ENCODE measurements at places on chromosomes 5 and 9. TPM values are rescaled to one million over a fixed set of nuclear protein-coding genes. Genes with fewer than 3 reads are reported as not detected.

GRCh38 chr9:112780450-112781036 is 30.0 kb downstream of the SNX30 start:
- H3K36me3 ChIP-seq, result no peaks in the 10 kb centered on the region
- no peak overlapping the region for H3K27ac ChIP-seq
- H3K27me3 ChIP-seq, result peaks cover 2% of the 10 kb centered on the region
- no peak overlapping the region for H3K4me3 ChIP-seq
- peaks cover 15% of the 10 kb centered on the region for H3K4me1 ChIP-seq
- DNase-seq, result no peak

DNA sequence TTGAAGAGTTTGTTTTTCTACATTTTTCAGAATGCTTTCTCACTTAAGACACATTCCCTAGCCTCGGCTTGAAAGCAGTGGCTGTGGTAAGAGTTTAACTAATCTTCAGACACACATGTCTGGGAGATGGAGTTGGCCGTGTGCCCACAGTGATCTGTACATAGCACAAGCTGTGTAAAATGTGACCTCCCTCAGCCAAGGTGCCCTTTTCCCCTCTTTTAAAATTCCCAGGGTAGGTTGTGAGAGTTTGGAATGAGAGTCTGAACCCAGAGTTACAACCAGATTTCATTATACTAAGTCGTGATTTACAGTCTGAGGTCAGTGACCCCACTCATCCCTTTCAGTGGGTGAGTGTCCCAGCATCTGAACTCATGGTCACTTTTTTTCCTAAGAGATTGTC is 230.4 kb downstream of the DOCK8 start:
- H3K27ac ChIP-seq, result no peak overlapping the region
- no peak overlapping the region for H3K4me3 ChIP-seq
- H3K36me3 ChIP-seq, result peaks cover 89% of the 10 kb centered on the region
- DNase-seq, result no peak

GRCh38 chr5:60377826-60378225 is 322.1 kb downstream of the DEPDC1B start:
- H3K27me3 ChIP-seq, result no peaks in the 10 kb centered on the region
- no peak for DNase-seq
- no peaks in the 10 kb centered on the region for H3K4me1 ChIP-seq
- no peaks in the 10 kb centered on the region for H3K36me3 ChIP-seq

DNA sequence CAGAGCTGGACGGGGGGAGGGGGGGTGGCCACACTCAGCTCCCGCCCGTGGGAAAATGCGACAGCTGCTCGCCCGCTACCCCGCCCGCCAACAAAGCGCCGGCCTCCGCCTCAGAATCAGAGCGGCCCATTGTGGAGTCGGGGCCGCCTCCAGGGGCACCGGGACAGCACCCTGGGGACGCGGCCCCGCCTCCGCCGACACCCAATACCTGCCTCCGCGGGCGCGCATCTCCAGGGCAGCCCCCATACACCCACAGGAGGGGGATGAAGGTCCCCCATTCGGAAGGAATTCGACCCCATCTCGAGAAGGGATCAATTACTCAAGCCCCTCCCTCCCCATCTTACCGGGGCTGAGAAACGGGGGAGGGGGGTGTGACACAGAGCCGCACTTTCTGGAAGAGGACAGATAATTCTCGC is 1.3 kb downstream of the NOTCH1 start:
- peak overlapping the region; percentile 92 for H3K4me3 ChIP-seq
- peak; percentile 67 for DNase-seq

GRCh38 chr5:102796498-102796897 is 41.4 kb downstream of the PAM start:
- H3K4me3 ChIP-seq, result no peak overlapping the region
- peaks cover 22% of the 10 kb centered on the region for H3K4me1 ChIP-seq
- no peak overlapping the region for H3K27ac ChIP-seq
- no peaks in the 10 kb centered on the region for H3K27me3 ChIP-seq

DNA sequence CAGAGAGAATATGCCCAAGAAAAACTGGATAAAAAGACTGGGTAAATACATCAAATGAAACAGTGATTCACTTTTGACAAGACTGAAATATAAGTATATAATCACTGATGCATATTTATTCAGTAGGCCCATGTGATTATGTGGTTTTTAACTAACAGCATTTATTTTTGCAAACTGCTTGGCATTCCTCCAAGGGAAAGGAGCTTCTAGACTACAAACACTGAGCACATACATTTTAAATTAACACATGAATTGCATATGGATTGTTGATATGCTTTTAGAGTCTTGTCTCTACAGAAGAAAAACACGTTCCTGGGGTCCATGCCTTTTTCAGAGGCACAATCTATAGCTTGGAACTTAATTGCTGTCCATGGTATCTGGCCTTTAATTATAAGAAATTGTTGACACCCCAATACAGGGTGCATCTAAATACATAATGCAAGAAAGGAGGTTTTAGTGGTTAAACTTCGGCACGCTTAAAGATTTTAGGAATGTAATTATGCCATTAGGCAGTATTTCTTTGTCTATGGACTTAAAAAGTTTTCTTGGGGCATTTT is 6.9 kb upstream of the MEIKIN start:
- H3K27me3 ChIP-seq, result peaks cover 5% of the 10 kb centered on the region
- H3K27ac ChIP-seq, result no peak overlapping the region
- no peak overlapping the region for H3K4me3 ChIP-seq
- H3K36me3 ChIP-seq, result peaks cover 8% of the 10 kb centered on the region
- no peak for DNase-seq
- H3K4me1 ChIP-seq, result peaks cover 1% of the 10 kb centered on the region

DNA sequence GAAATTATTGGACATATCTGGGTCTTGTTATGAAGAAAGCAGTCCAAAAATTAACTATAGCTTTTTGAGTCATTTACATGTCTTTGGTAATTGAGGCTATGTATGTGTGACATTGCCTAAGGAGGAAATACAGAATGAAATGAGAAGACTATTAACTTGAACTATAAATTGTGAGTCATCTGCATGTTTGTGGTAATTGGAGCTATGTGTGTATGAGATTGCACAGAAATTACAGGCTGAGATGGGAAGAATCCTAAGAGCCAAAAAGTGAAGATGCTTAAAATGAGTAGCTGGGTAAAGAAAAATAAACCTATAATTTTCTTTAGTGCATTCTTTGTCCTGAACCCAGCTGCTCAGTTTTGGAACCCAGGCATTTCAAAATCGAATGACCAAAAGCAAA is 747.6 kb upstream of the EDIL3 start:
- no peaks in the 10 kb centered on the region for H3K4me1 ChIP-seq
- no peaks in the 10 kb centered on the region for H3K27me3 ChIP-seq
- H3K4me3 ChIP-seq, result no peak overlapping the region
- DNase-seq, result no peak

GRCh38 chr9:20985851-20986600 is 45.4 kb downstream of the HACD4 start:
- H3K27me3 ChIP-seq, result no peaks in the 10 kb centered on the region
- no peak overlapping the region for H3K27ac ChIP-seq
- H3K36me3 ChIP-seq, result peaks cover 36% of the 10 kb centered on the region

GRCh38 chr5:58770136-58770535 is 187.3 kb downstream of the RAB3C start:
- H3K27ac ChIP-seq, result no peak overlapping the region
- H3K4me1 ChIP-seq, result no peaks in the 10 kb centered on the region
- DNase-seq, result no peak
- H3K36me3 ChIP-seq, result no peaks in the 10 kb centered on the region
- H3K27me3 ChIP-seq, result peaks cover 10% of the 10 kb centered on the region

DNA sequence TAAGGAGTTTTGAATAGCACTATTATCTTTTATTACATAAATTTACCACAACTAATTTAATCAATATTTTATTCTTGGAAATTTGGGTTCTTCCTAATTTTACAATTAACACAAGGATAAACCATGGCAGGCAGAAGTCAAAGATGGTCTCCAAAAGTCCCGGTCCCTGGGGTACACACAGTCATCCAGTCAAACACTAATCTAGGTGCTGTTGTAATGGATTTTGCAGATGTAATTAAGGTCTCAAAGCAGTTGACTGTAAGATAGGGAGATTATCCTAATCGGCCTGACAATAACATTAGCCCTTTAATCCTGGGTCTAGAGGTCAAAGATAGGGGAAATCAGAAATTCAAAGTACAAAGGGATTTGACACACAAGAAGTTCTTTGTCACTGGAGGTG is 57.5 kb upstream of the HTR1A start:
- no peak for DNase-seq
- no peak overlapping the region for H3K4me3 ChIP-seq
- H3K36me3 ChIP-seq, result no peaks in the 10 kb centered on the region
- no peak overlapping the region for H3K27ac ChIP-seq
- no peaks in the 10 kb centered on the region for H3K27me3 ChIP-seq

- no peak for DNase-seq
- no peaks in the 10 kb centered on the region for H3K27me3 ChIP-seq
- H3K36me3 ChIP-seq, result no peaks in the 10 kb centered on the region
These were observed 23.4 kb downstream of the RANBP17 start for GRCh38 chr5:170885256-170885655.

- H3K4me3 ChIP-seq, result no peak overlapping the region
- no peaks in the 10 kb centered on the region for H3K27me3 ChIP-seq
- DNase-seq, result no peak
- H3K36me3 ChIP-seq, result peaks cover 27% of the 10 kb centered on the region
- H3K27ac ChIP-seq, result no peak overlapping the region
- no peaks in the 10 kb centered on the region for H3K4me1 ChIP-seq
These were observed 58.6 kb downstream of the LRSAM1 start for GRCh38 chr9:127509955-127510299.

- no peaks in the 10 kb centered on the region for H3K4me1 ChIP-seq
- no peak for DNase-seq
- no peaks in the 10 kb centered on the region for H3K27me3 ChIP-seq
- H3K36me3 ChIP-seq, result no peaks in the 10 kb centered on the region
- no peak overlapping the region for H3K27ac ChIP-seq
These were observed 477.4 kb upstream of the WWC1 start for GRCh38 chr5:167814040-167814439.

- DNase-seq, result no peak
- no peak overlapping the region for H3K4me3 ChIP-seq
- H3K27ac ChIP-seq, result no peak overlapping the region
- H3K36me3 ChIP-seq, result no peaks in the 10 kb centered on the region
- no peaks in the 10 kb centered on the region for H3K4me1 ChIP-seq
These were observed 564.7 kb downstream of the CDH10 start for GRCh38 chr5:24080046-24080445.

DNA sequence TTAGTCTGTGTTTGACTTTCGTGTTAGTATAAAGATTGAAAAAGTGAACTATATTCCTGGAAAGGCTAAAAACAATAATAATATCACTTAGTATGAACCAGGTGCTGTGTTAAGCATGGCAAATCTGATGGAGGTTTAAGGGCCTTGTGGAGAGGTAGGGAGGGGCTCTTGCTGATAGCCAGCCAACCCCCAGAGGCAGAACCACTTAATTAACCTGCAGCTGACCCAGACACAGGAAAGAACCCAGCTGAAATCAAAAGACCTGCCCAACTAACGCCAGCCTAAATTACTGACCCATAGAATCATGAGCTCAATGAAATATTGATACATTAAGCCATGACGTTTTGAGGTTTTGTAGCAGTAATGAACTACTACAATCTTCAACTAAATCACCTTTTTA is 28.3 kb upstream of the TAF1L start:
- DNase-seq, result no peak
- no peaks in the 10 kb centered on the region for H3K4me1 ChIP-seq
- peaks cover 4% of the 10 kb centered on the region for H3K27me3 ChIP-seq
- H3K4me3 ChIP-seq, result no peak overlapping the region

- no peaks in the 10 kb centered on the region for H3K27me3 ChIP-seq
- no peak overlapping the region for H3K27ac ChIP-seq
- H3K4me1 ChIP-seq, result no peaks in the 10 kb centered on the region
- no peak for DNase-seq
- H3K36me3 ChIP-seq, result no peaks in the 10 kb centered on the region
These were observed 175.3 kb downstream of the ARL15 start for GRCh38 chr5:54135042-54135441.

DNA sequence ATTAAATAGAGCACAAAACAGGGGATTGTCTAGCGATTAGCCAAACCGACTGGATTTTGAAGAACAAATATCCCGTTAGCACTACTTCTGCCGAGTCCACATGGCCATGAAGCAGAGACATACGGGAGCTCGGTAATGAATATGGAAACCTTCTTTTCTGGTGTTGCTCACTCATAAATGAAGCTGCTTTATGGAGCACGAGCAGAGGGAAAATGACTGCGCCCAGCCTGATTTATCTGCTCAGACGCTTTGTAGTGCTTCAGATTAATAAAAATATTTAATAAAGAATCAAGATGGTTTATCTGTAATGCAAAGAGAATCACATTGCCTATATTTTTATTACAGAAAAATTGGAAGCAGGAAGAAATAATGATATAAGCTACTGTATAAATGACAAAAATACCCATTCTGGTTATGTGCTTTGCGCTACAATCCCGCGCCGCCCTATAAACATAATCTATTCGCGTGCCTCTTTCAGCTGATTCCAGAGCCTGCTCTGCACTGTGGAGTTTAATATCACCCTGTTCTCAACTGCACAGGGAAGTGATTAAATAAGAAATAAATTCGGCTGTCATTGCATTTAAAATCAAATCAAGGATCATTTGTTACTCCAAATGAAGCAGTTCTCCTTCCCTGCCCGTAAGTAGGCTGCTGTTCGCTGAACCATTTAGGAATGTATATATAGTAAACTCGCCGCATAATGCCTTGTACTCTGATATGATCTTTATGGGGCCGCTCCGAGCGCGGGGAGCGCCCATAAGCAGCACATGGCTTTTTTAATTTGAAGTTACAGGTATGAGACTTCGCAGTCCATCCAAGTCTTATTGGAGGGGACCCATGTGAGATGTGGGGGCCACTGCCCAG is 22.3 kb upstream of the UBAC1 start:
- peaks cover 12% of the 10 kb centered on the region for H3K4me1 ChIP-seq
- DNase-seq, result no peak
- no peak overlapping the region for H3K27ac ChIP-seq
- no peak overlapping the region for H3K4me3 ChIP-seq

GRCh38 chr5:5716665-5717064 is 294.2 kb downstream of the ICE1 start:
- H3K36me3 ChIP-seq, result no peaks in the 10 kb centered on the region
- no peak overlapping the region for H3K27ac ChIP-seq
- DNase-seq, result no peak
- H3K4me1 ChIP-seq, result no peaks in the 10 kb centered on the region
- H3K27me3 ChIP-seq, result no peaks in the 10 kb centered on the region
- no peak overlapping the region for H3K4me3 ChIP-seq

DNA sequence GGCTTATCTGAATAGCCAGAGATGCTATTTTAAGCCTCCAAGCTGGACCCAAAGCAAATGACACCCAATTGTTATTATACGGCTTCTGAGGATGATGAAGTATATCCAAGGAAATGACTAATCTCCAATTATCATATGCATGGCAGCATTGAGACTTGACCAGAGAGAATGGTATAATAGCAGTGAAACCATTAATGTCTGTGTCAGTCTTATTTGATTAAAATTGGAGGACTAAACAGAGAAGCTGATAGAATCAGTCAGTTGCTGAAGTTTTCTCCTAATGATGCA is 200.5 kb downstream of the EFNA5 start:
- no peak for DNase-seq
- H3K27me3 ChIP-seq, result no peaks in the 10 kb centered on the region
- H3K4me3 ChIP-seq, result no peak overlapping the region
- H3K36me3 ChIP-seq, result no peaks in the 10 kb centered on the region

- peak overlapping the region; percentile 71 for H3K27ac ChIP-seq
- no peak overlapping the region for H3K4me3 ChIP-seq
- peaks cover 81% of the 10 kb centered on the region for H3K4me1 ChIP-seq
- H3K36me3 ChIP-seq, result no peaks in the 10 kb centered on the region
- DNase-seq, result no peak
These were observed 642 bp downstream of the CSF2 start for GRCh38 chr5:132074091-132074771.

TAS2R1 gene
- total RNA-seq, result not detected

C9orf153 gene
- 0.34 TPM for total RNA-seq

DUSP1 gene
- 56.6 TPM for total RNA-seq

GFI1B gene
- total RNA-seq, result not detected

VLDLR gene
- total RNA-seq, result 5.8 TPM

SHISAL2B gene
- not detected for total RNA-seq

SPINK13 gene
- not detected for total RNA-seq

SPATA31A3 gene
- total RNA-seq, result not detected

INSL4 gene
- total RNA-seq, result not detected

Data from activated CD8-positive, alpha-beta T cell treated with anti-CD3 and anti-CD28 coated beads, Interleukin-2, amount 10 ng/mL, durations not matched to agents 7 days and 5 days (primary cell).